Thoracic aorta (tissue), 2 donors: ENCODE measurements at places on chromosomes 4 and X. TPM values are rescaled to one million over a fixed set of nuclear protein-coding genes. Genes with fewer than 3 reads are reported as not detected.
A peak's percentile ranks its signal among the peaks of the same experiment; 100 is the strongest.

Gene LONRF3
- 8.5 TPM for total RNA-seq

Gene CBLL2
- not detected for total RNA-seq

Gene MAGEC1
- not detected for total RNA-seq

Gene KCND1
- 5.0 TPM for total RNA-seq

Gene CPLX1
- total RNA-seq = 1.2 TPM

Gene XKRX
- total RNA-seq = 1.6 TPM

Gene RPS6KA6
- 8.5 TPM for total RNA-seq

Gene BMP3
- 0.68 TPM for total RNA-seq

Gene ARX
- total RNA-seq = not detected

Gene SPON2
- total RNA-seq = 15.2 TPM

Gene DYNLT3
- total RNA-seq = 50.4 TPM

Gene TMPRSS11B
- total RNA-seq = not detected

- no peak for DNase-seq
- H3K27me3 ChIP-seq = no peaks in the 10 kb centered on the region
- H3K27ac ChIP-seq = no peak overlapping the region
- H3K4me1 ChIP-seq = no peaks in the 10 kb centered on the region
- H3K36me3 ChIP-seq = no peaks in the 10 kb centered on the region
These were observed 422.2 kb downstream of the GABRG1 start for GRCh38 chr4:45701621-45702020.

DNA sequence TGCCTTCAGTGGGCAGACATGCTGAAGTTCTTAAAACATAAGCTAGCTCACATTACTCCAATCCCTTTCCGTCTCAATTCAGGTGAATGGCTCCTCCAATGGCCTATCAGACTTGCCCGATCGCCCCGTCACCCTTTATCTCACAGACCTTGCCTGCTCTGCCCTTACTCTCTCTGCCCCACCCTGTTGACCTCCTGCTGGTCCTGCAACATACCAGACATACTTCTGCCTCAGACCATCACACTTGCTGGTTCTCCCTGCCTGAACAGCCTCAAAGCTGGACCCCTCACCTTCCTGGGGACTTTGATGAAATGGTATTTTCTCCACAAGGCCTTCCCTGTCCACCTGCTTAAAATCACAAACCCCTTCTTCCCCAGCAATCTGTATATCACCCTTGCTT, 340.1 kb upstream of the NR3C2 start:
- no peaks in the 10 kb centered on the region for H3K4me1 ChIP-seq
- no peaks in the 10 kb centered on the region for H3K36me3 ChIP-seq
- no peak overlapping the region for H3K27ac ChIP-seq
- no peak overlapping the region for H3K4me3 ChIP-seq
- no peak for DNase-seq

DNA sequence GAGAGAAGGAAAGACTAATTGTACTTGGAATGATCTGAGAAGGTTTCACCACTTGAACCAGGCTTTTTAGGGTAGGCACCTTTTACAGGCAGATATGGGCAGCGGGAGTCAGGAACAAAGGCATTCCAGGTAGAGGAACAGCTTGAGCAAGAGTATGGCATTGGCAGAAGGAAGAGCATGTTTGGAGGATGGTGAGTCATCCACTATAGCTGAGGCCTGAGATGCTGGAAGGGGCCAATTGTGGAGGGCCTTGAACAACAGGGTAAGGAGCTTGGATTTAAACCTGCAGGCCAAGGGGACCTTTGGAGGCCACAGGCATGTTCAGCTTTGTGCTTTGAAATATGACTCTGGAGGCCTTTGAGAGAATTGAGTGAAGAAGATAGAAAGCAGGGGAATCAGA, 32.2 kb downstream of the PFKFB1 start:
- no peaks in the 10 kb centered on the region for H3K36me3 ChIP-seq
- H3K27me3 ChIP-seq = no peaks in the 10 kb centered on the region
- H3K27ac ChIP-seq = no peak overlapping the region
- no peak overlapping the region for H3K4me3 ChIP-seq
- DNase-seq = no peak
- H3K4me1 ChIP-seq = no peaks in the 10 kb centered on the region

DNA sequence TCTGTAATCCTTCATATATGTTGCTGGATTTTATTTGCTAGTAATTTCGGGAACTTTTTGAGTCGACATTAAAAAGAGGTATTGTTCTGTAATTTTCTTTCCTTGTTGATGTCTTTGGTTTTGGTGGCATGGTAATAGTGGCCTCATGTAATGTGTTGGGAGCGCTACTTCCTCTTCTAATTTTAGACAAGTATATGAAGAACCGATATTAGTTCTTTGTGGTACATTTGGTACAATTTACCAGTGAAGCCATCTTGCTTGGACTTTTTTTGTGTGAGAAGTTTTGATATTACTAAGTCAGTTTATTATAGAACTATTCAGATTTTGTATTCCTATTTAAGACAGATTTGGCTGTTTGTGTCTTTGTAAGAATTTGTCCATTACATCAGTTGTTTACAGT, 669.2 kb upstream of the AADAT start:
- H3K27me3 ChIP-seq = no peaks in the 10 kb centered on the region
- no peak overlapping the region for H3K4me3 ChIP-seq
- H3K36me3 ChIP-seq = no peaks in the 10 kb centered on the region
- no peaks in the 10 kb centered on the region for H3K4me1 ChIP-seq

GRCh38 chr4:76955182-76955581, 5.6 kb downstream of the SEPTIN11 start:
- no peak for DNase-seq
- no peak overlapping the region for H3K4me3 ChIP-seq
- no peak overlapping the region for H3K27ac ChIP-seq

GRCh38 chr4:158461336-158461735, 60.3 kb upstream of the RXFP1 start:
- DNase-seq = no peak
- no peak overlapping the region for H3K4me3 ChIP-seq
- H3K27ac ChIP-seq = no peak overlapping the region

- H3K4me3 ChIP-seq = no peak overlapping the region
- no peaks in the 10 kb centered on the region for H3K4me1 ChIP-seq
- no peaks in the 10 kb centered on the region for H3K27me3 ChIP-seq
- H3K27ac ChIP-seq = no peak overlapping the region
These were observed 516.8 kb upstream of the SPANXN1 start for GRCh38 chrX:144730471-144730870.

- H3K36me3 ChIP-seq = peaks cover 44% of the 10 kb centered on the region
- no peaks in the 10 kb centered on the region for H3K4me1 ChIP-seq
- DNase-seq = no peak
- H3K4me3 ChIP-seq = no peak overlapping the region
- H3K27ac ChIP-seq = no peak overlapping the region
These were observed 170.9 kb downstream of the AFAP1 start for GRCh38 chr4:7768736-7769135.

GRCh38 chrX:29241809-29242208, 654.6 kb downstream of the IL1RAPL1 start:
- no peaks in the 10 kb centered on the region for H3K36me3 ChIP-seq
- no peak overlapping the region for H3K4me3 ChIP-seq
- H3K4me1 ChIP-seq = no peaks in the 10 kb centered on the region
- H3K27ac ChIP-seq = no peak overlapping the region
- no peaks in the 10 kb centered on the region for H3K27me3 ChIP-seq

- no peaks in the 10 kb centered on the region for H3K27me3 ChIP-seq
- H3K27ac ChIP-seq = no peak overlapping the region
- DNase-seq = no peak
- no peaks in the 10 kb centered on the region for H3K4me1 ChIP-seq
- H3K36me3 ChIP-seq = no peaks in the 10 kb centered on the region
- no peak overlapping the region for H3K4me3 ChIP-seq
These were observed 134.0 kb downstream of the MID1 start for GRCh38 chrX:10486373-10486772.

DNA sequence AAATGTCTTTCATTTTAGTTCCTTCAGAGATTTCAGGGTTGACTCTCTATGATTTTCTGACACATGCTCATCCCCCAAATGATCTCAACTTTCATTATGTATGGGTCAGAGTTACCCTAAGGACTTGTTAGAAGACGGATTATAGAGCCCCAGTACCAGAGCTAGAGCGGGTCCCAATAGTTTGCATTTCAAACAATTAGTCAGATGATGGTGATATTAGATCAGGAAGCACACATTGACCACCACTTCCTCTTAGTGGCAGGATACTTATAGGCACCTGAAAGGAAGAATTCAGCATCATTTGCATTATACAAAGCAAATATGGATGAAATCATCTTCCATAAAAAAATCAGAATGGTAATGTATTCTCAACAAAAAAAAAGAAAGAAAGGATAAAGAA, 106.1 kb downstream of the GALNTL6 start:
- no peak overlapping the region for H3K4me3 ChIP-seq
- no peak for DNase-seq
- no peaks in the 10 kb centered on the region for H3K27me3 ChIP-seq
- no peak overlapping the region for H3K27ac ChIP-seq
- no peaks in the 10 kb centered on the region for H3K36me3 ChIP-seq

- no peaks in the 10 kb centered on the region for H3K36me3 ChIP-seq
- H3K4me1 ChIP-seq = no peaks in the 10 kb centered on the region
- no peaks in the 10 kb centered on the region for H3K27me3 ChIP-seq
- no peak overlapping the region for H3K4me3 ChIP-seq
- DNase-seq = no peak
- H3K27ac ChIP-seq = no peak overlapping the region
These were observed 179.3 kb upstream of the GEMIN8 start for GRCh38 chrX:14209034-14209433.

DNA sequence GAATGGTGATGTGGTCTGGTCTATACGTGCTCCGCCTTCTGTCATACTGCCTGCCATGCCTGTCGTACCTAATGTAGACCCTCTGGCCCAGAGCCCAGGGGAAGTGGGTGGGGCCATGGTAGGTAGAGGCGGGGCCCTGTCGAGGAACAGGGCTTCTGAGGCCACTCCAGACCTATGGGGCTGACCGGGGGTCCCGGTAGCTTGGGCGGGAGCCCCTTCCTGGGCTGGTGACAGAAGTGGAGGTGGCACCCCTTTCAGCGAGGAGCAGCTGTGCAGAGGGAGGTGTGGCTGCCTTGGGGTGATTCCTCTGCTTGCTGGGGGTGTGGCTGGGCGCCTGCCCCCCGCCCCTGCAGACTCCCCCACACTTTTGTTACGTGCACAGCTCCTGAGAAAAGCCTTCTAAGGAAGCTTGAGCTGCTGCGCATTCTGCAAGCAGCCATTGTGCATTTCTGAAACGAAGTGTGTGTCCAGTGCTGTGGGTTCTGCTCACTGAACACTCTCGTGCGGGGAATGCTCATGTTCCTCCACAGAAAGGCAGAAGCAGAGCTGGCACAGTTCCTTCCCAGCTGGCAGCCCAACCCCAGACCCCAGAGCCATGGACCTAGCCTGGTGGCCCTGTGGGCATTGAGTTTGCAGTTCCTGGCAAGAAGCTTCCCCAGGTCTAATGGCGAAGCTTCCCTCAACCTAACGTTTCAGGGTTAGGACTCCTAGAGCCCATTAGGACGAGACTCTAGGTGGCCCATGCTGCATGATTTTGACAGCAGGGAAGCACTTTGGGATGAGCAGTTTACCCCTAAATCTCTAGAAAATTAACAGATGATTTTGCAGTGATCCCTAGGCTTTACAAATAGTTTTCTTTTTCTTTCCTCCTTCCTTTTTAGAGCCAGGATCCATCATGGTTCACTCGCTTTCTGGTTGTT, 72.7 kb upstream of the HGFAC start:
- H3K4me1 ChIP-seq = peaks cover 21% of the 10 kb centered on the region
- no peak for DNase-seq
- peak overlapping the region; percentile 69 for H3K4me3 ChIP-seq
- no peak overlapping the region for H3K27ac ChIP-seq
- no peaks in the 10 kb centered on the region for H3K36me3 ChIP-seq
- H3K27me3 ChIP-seq = no peaks in the 10 kb centered on the region

GRCh38 chr4:187075514-187075913, 351.9 kb upstream of the FAT1 start:
- no peaks in the 10 kb centered on the region for H3K27me3 ChIP-seq
- DNase-seq = no peak
- H3K4me1 ChIP-seq = no peaks in the 10 kb centered on the region
- H3K36me3 ChIP-seq = no peaks in the 10 kb centered on the region
- no peak overlapping the region for H3K4me3 ChIP-seq

- no peaks in the 10 kb centered on the region for H3K4me1 ChIP-seq
- H3K27me3 ChIP-seq = no peaks in the 10 kb centered on the region
- DNase-seq = no peak
- no peak overlapping the region for H3K27ac ChIP-seq
These were observed 112.7 kb downstream of the FAM53A start for GRCh38 chr4:1571165-1572009.

DNA sequence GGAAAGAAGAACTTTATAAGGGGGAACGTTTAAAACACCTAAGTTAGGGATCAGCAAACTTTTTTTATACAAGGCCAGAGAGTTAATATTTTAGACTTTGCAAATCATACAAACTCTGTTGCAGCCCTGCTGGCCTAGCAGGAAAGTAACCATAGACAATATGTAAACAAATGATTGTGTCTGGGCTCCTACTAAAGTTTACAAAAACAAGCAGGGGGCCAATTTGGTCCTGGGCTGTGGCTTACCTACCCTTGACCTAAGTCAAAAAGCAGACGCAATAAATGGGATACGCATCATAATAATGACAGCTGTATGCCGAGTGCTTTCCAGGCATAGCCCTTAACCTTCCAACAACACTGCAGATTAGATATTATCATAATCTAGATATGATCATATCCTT, 4.9 kb downstream of the TASL start:
- H3K4me3 ChIP-seq = no peak overlapping the region
- H3K27me3 ChIP-seq = no peaks in the 10 kb centered on the region
- H3K4me1 ChIP-seq = no peaks in the 10 kb centered on the region
- no peak overlapping the region for H3K27ac ChIP-seq
- H3K36me3 ChIP-seq = no peaks in the 10 kb centered on the region

- no peaks in the 10 kb centered on the region for H3K36me3 ChIP-seq
- H3K4me1 ChIP-seq = no peaks in the 10 kb centered on the region
- H3K27ac ChIP-seq = no peak overlapping the region
- H3K4me3 ChIP-seq = no peak overlapping the region
- H3K27me3 ChIP-seq = no peaks in the 10 kb centered on the region
- DNase-seq = no peak
These were observed 377.9 kb downstream of the FAM133A start for GRCh38 chrX:94051926-94052325.

- no peak for DNase-seq
- H3K27me3 ChIP-seq = no peaks in the 10 kb centered on the region
- no peaks in the 10 kb centered on the region for H3K36me3 ChIP-seq
These were observed 22.9 kb upstream of the SGMS2 start for GRCh38 chr4:107801766-107802211.
